Dermis blood vessel endothelial cell (primary cell): ENCODE measurements at places on chromosomes 2 and 18.

- no peak for DNase-seq
Measured at GRCh38 chr2:10572701-10573100, 117.1 kb downstream of the NOL10 start.

DNA sequence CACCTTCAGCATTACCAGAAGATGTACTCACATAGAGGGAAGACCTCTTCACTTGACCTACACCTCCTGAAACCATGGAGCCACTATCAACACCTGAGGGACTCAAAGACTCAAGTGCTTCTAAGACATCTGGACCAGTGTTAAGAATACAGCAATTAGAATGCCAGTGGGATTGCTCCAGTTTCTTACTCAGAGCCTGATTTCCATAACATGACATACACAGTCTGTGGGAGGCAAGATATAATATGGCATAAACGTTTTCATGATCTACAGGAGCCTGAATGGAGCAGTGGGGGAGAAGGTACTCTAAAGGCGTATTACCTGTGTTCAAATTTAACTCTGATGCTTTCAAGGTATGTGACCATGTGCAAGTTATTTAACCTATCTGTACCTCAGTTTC, 57.2 kb downstream of the ZNF385B start:
- DNase-seq, result no peak

DNA sequence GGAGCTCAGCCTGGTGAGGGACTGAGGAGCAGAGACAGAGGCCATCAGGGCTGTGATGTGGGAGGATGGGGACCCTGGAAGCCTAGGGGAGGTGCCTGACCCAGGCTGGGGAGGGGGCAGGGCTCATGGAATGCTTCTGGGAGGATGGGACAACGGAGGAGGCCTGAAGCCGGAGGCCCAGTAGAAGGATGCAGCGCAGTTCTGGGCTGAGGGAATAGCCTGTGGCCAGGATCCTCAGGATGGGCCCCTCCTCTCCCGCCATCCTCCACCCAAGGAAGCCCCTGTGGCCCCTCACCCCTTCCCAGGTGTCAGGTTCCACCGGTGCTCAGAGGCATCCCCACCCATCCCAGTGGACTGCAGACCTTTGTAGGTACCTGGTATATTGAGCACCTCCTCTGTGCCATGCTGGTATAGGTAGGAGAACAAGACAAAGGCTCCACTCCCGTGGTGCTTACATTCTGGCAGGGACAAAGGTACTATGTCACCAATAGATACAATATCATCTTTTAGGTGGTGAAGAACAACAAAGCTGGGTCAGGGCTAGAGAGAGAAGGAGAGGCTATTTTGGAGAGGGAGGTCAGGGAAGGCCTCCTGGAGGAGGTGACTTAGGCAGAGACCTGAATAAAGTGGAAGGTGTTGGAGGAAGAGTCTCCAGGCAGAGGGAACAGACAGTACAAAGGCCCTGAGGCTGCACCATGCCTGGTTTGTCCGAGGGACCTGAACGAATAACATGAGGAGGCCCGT, 2.7 kb downstream of the ZAP70 start:
- DNase-seq, result no peak

GRCh38 chr18:48641981-48642380, 103.2 kb downstream of the CTIF start:
- no peak for DNase-seq

DNA sequence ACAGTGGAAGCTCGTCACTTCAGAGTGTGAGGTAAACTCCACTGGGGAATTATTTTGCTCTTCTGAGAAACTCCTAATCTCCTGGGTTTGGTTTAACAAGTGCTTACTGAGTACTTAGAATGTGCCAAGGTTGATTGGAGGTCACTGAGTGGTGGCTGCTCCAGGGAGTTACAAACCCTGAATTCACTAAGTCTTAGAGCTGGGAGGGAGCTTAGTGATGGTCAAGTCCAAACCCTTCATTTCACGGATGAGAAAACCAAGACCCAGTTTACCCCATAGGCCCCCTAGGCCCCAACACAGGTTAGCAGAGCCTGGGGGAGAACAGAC, 52.0 kb downstream of the SLC4A5 start:
- no peak for DNase-seq

- no peak for DNase-seq
Measured at GRCh38 chr2:58731488-58731869, 490.4 kb upstream of the FANCL start.

GRCh38 chr18:22045221-22045918, 124.0 kb upstream of the GATA6 start:
- DNase-seq, result no peak

- DNase-seq, result no peak
Measured at GRCh38 chr2:38077431-38077769, 1.4 kb upstream of the CYP1B1 start.

- DNase-seq, result no peak
Measured at GRCh38 chr2:159128191-159128590, 158.3 kb downstream of the WDSUB1 start.

- no peak for DNase-seq
Measured at GRCh38 chr2:148885988-148886387, 11.0 kb downstream of the KIF5C start.

- DNase-seq, result no peak
Measured at GRCh38 chr18:58580623-58581022, 48.3 kb downstream of the ALPK2 start.

- DNase-seq, result no peak
Measured at GRCh38 chr2:118177318-118177717, 89.0 kb downstream of the INSIG2 start.

- DNase-seq, result no peak
Measured at GRCh38 chr2:127074936-127075335, 32.0 kb downstream of the BIN1 start.

- no peak for DNase-seq
Measured at GRCh38 chr2:203948733-203949132, 12.2 kb downstream of the ICOS start.

GRCh38 chr2:141226560-141226959, 904.3 kb downstream of the LRP1B start:
- no peak for DNase-seq

- DNase-seq, result no peak
Measured at GRCh38 chr2:236964291-236964690, 121.4 kb upstream of the COPS8 start.

DNA sequence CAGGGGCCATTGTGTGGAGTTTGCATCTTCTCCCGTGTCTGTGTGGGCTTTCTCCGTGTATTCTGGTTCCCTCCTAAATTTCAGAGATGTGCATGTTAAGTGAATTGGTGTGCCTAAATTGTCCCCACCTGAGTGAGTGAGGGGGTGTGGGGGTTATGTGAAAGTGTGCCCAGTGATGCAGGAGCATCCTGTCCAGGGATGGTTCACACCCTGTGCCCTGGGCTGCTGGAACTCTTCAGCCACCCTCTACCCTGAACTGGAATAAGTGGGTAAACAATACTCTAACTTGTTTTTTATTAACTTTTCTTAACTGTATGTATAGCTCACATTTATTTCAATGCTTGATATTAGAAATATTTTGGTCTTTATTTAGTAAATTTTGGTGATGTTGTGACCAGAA, 56.0 kb downstream of the UBE2E3 start:
- DNase-seq, result no peak

GRCh38 chr2:149119368-149119767, 80.9 kb downstream of the LYPD6B start:
- DNase-seq, result no peak

DNA sequence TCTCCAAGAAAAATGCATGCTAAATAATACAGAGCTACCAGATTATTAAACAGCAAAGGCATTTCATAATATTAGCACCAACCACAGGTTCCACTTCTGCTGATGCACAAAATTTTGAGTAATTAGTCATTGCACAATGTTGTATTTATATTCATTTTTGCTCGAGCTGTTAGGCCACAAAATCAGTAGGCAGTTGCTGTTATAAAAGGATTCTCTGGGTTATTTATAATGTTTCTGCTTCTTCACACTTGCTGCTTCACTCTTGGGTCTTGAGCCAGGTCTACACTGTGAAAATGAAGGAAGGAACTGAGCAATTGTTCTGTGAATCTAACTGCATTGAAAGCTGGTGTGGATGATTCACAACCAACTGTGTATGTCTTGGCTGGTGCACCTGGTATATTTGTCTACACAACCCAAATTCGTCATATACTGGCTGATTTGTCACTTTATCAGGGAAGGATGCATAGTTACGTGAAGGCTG, 38.3 kb downstream of the MRPL33 start:
- DNase-seq, result peak; percentile 88

- DNase-seq, result no peak
Measured at GRCh38 chr2:189013031-189013430, 38.9 kb downstream of the COL3A1 start.

DNA sequence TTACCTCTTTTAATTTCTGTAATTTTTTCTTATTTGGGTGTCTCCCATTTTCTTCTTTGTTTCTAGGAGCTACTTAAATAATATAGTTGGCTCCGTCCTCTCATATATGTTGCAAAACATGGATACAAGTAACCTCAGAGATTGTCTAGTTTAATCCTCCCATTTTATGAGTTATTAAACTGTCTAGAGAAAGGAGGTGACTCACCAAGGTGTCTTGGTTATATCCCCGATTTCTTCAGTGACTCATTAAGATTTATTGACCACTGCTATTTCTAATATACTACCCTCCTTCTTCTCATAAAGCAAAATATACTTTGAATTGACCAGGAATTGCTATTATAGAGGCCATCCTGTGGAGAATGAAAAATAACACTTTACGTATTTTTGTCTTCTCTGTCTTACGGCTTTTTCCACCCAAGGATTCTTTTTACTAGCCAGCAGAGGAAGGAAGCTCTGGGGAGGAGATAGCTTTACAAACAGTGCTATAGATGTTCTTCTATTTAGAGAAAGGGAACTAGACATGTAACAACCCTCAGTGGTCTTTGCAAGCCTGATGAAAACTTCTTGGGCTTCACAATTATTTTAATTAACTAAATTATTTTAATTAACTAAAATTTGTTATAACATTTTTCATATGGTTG, 300.4 kb upstream of the TNP1 start:
- no peak for DNase-seq

DNA sequence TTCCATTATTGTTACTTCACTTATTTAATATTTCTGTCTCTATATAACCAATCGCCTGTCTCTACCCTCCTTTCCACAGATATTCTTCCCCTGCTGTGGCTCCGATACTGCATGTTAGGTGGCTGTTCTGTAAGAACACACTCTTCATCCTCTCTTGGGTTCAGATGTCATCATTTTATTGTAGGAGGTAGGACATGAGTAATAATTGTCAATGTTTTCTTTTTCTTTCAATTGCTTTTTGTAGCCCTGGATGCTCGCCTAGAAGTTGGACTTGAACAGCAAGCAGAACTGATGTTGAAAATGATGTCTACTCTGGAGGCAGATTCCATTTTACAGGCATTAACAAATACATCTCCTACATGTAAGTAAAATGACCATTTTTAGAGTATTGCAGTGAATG, 128.6 kb downstream of the BIRC6 start:
- peak; percentile 19 for DNase-seq

GRCh38 chr18:52888014-52888413, 548.0 kb downstream of the DCC start:
- no peak for DNase-seq

DNA sequence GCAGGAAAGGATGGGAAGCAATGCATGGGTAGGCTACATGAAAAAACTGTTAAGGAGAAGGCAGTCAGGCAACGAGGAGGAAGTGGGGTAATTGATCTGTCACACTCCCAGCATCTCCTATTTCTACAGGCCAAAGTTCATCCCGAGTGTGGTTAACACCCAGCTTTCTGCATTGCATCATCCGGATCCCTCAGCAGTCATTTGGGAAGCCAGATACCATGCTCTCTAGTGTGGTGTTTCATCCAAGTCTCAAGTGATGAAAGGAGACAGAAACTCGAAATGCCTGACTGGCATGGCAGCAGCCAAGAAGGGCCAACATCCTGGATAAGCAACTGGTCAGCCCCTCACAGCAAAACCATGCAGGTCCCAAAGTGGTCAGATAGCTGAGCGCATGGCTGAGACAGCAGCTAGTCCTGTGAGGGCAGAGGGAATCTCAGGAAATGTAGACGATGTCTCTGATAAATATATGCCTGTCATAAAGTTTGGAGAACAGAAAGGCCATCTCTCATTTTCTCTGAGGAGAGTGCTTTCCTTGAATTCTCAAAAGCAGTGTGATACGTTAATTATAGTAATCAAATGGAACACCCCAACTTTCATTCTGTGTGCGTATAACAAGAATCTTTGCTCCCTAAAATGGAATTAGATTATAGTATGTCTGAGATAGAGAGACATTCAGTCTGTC, 24.8 kb upstream of the HNRNPA3 start:
- no peak for DNase-seq

DNA sequence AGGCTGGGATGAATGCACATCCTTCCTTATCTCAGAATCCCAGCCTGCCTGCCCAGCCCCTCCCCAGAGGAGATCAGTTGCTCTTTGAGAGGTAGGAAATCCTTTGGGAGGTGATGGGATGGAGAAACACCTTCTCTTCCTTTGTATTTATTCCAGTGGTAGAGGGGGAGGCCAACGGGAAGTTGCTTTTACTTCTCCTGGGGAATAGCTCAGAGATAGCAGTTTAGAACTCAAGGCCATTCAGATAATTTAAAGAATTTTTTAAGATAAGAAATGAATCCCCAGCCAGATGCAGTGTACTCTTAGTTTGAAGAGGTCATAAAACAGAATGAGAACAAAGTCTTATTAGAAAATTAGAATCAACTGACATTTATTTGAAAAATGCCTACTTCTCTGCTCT, 67.4 kb upstream of the PPM1B start:
- no peak for DNase-seq
